ENCODE measurements at places on chromosomes 12 and 14. TPM values are rescaled to one million over a fixed set of nuclear protein-coding genes. Genes with fewer than 3 reads are reported as not detected.

The RACGAP1 gene
- polyA plus RNA-seq, result 22.4 TPM

The IL23A gene
- polyA plus RNA-seq, result 0.52 TPM

The FRS2 gene
- polyA plus RNA-seq, result 17.1 TPM

The BEST3 gene
- 85.5 TPM for polyA plus RNA-seq

The LIMA1 gene
- 123 TPM for polyA plus RNA-seq

The MANSC4 gene
- polyA plus RNA-seq, result not detected

The PZP gene
- 0.52 TPM for polyA plus RNA-seq

The SYT1 gene
- 1.0 TPM for polyA plus RNA-seq

The P2RX2 gene
- polyA plus RNA-seq, result not detected

The AQP5 gene
- polyA plus RNA-seq, result 0.22 TPM

The MIP gene
- polyA plus RNA-seq, result not detected

The ADCY4 gene
- polyA plus RNA-seq, result 17.0 TPM

The MEG3 gene
- 6,647 TPM for polyA plus RNA-seq

The ETFBKMT gene
- polyA plus RNA-seq, result 3.0 TPM

The GDF3 gene
- polyA plus RNA-seq, result not detected

The ZFYVE1 gene
- polyA plus RNA-seq, result 15.9 TPM

The DHH gene
- 0.84 TPM for polyA plus RNA-seq

Data from hindlimb muscle (tissue), 1 donor.